ENCODE measurements at places on chromosomes 7 and 10.

DNA sequence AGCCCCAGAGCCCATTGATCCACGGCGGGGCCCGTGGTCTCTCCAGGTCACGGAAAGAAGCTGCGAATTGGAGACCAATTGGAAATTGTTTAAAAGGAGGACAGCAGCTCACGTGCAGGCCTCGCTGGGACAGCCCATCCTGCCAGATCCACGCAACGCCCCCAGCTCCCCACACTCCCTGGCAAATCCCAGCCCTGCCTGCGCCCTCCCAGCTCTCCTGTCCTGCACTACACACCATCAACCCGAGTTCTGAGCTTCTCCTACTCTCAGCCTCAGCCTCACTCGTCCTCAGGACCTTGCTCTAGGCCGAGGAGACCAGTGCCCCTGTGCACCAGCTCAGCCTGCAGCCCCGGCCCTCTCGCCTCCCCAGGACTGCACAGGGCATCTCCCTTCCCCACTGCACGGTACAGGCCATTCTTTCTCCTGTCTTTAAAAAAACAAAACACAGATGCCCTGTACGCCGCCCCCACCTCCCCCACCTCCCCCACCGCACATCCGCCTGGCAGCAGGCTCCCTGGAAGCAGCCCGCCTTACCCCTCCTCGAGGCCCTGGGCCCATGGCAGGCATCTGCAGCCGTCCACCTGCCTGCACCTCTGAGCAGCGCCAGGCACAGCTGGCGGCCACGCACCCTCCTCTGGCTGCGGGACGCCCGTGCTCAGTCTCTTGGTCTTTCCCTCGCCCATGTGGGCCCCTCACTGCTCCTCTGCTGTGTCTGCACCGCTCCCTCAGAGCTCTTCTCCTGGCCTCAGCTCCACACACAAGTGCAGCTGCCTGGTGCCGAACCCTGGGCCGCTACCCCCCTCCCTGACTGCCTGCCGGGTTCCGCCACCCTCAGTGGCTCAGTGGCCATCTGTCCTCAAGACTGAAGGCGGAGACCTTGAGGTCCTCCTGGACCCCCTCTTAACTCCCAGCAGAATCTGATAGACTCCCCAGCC lies 48.5 kb upstream of the SUN1 start:
- DNase-seq = no peak

DNA sequence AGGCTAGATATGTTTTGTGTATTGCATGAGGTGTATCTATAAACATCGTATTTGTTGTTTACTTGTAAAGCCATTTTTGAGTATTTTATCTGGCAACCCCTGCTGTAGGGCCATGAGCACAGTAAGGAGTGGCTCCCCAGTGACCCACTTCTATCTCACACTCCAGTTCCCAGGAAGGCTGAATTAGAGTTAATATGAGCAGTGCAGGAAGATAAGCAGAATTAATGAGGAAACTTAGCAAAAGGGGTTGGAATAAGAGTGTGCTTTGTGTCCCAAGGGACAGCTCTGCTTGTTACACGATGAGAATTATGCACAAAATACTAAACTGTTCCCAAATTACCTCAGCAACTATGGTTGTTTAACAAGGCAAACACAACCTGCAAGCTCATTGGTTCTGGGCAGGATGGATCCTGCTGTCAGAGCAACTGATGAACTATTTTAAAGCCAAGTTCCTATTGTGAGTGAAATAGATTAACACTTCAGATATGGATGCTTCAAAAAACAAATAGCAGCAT lies 1005.8 kb downstream of the NRG3 start:
- DNase-seq = no peak

- no peak for DNase-seq
These were observed 615.2 kb upstream of the FOXK1 start for GRCh38 chr7:4066626-4067475.

DNA sequence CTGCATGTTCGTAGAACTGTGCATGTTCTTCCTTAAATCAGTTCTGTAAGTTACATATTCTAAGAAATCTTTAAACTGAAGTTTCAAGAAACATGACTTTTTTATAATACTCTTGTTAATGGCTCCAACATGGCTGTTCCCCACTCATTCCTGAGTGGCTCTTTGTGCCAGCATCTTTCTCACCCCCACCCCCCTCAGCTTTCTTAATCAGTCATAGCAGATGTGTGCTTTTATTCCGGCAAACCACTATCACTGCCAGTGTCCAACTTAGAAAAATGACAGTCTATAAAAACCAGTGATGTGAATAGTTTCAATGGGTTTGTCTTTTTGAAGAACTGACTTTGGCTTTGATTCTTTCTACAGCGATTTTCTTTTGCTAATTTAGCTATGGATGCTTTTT lies 37.6 kb downstream of the PITRM1 start:
- DNase-seq = no peak

All from dorsolateral prefrontal cortex (tissue), 122 donors.